Cardiac septum (tissue), 1 donor: ENCODE measurements at places on chromosomes 3 and 15. TPM values are rescaled to one million over a fixed set of nuclear protein-coding genes. Genes with fewer than 3 reads are reported as not detected.

The SCAANT1 gene
- total RNA-seq, result not detected

The SLC15A2 gene
- total RNA-seq, result 0.92 TPM

- no peak for DNase-seq
These were observed 109.0 kb downstream of the CGGBP1 start for GRCh38 chr3:87949879-87950208.

DNA sequence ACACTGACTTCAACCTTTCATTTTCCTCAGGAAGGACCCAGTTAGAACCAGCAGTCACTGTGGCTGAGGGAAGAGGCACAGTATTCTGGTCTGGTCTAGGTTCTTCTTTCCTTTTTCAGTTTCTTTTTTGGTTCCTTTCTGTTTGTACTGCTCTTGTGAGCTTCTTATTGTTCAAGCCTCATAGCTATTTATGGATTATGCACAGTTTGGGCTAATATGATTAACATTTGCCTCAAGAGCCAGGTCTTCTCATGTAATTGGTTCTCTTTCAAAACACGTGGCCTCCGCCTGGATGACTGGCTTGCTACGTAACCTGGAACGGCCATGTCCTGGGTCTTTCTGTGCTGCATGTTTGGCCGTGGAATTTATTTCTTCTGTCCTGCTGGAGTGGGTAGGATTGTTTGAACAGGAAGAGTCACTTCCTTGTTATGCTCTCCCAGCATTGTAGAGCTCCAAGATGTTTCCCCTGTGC lies 43.3 kb downstream of the RBMS3 start:
- no peak for DNase-seq

DNA sequence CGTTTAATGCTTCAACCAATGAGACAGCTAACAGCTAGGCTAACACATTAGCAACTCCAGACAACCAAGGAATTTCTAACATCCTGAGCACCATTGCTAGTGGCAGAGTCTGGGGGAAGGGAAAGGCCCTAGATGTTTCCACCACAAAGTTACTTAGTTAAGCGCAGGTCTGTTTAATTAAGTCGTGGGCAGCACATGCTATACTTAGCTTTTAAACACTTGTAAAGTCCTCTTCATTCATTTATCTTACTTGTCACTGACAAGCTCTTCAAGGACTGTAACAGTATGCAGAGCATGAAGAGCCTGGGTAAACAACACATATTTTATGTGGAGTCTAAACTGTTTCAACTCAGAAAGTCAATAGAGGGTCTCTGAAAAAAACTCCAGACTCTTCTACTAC lies 221.1 kb upstream of the WNT5A start:
- no peak for DNase-seq

The ARL6 gene
- 3.5 TPM for total RNA-seq
